ENCODE measurements at places on chromosomes 2 and 18.

GRCh38 chr2:95240091-95240490 lies 32.8 kb downstream of the ZNF892 start:
- DNase-seq: no peak

DNA sequence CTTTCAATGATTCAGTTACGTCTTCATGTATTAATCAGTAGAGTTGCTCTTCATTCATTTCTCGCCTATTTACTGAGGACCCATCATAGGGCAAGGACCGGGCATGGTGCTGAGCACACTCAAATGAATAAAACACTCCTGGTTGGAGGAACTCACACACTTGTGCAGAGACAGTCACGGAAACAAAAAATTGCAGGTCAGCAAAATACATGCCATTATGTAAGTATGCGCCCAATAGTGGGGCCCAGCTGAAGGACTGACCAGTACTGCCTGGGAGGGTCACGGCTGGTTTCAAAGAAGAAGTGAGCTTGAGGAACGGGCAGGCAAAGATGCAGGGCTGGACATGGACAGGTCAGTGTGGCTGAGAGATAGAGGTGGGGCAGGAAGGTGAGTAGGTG lies 102.9 kb downstream of the DDX1 start:
- DNase-seq: no peak

DNA sequence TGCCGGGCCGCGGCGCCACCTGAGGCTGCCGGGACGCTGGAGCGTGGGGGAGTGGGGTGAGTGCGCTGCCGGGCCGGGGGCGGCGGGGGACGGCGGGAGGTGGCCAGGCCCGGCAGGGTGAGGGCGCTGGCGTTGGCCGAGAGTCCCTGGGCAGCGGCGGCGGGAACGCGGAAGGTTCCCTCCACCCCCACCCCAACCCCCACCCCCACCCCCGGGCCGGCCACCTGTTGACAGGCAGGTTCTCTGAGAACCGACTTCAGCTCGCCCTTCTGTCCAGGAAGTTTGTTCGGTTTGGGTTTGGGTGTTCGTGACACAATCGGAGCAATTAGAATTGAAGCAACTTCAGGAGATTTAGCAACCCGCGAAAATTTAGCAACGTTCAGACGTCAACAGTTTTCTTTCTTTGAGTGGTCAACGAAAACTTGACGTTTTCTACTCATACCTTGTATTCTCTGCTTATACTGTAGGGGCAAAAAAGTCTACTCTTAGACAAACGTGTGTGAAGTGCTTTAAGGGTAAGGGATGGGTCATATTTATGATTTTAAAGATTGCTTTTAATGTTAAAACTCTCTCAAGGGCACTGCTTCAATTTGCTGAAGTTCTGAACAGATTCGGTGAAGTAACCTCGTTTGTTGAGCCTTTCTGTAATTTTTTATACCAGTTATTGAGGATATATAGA lies 9.3 kb downstream of the OTX1 start:
- DNase-seq: no peak

DNA sequence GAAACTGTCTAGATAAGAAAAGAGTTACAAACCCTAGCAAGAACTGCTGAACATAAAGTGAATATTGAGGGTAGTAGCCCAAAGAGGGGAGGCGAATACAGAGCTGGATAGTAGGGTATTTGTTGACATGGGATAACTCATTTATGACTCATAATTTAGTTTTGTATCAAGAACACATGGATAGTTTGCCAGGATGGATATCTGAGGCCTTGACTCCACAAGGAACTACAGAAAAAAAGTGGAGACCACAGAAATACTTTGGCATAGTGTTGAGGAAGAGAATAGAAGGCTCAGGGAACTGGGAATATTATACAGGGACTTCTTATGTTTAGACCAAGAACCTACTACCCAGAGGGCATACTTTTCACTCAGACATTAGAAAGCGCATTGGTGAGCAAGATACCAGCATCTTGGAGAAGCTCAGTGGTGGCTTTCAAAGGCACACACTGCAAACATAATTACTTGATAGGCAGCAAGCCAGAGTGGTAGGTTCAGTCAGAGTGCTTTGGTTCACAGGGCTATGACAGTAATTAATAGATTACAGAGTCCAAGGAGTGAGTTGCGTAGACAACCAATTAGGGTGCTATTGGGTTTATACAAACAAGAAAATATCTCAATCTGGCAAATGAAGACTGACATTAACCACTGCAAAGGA lies 51.9 kb upstream of the ZBTB7C start:
- no peak for DNase-seq

DNA sequence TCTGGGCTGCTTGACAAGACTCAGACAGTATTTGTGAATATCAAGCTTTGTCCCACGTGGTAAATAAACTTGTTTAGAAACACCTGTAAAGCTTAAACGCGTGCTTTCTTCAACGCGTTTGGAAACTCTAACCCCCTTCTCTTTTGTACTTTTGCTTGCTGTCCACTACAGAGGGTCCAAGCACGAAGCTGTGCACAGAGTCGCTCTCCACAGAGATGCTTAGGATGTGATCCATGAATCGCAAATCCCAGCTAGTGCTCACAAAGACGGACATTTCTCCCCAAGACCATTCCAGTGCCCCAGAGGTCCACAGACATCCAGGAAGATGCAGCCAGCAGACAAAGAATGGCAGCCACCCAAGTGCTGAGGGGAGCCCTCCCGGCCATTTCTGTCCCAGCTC lies at the start of gene GPR45:
TSS of gene GPR45 (plus strand) at position 301 of the 400 bp plus-strand sequence. CDS start 116 bp downstream, outside the sequence.
- DNase-seq: no peak
